ENCODE measurements at places on chromosomes 11 and 22.

DNA sequence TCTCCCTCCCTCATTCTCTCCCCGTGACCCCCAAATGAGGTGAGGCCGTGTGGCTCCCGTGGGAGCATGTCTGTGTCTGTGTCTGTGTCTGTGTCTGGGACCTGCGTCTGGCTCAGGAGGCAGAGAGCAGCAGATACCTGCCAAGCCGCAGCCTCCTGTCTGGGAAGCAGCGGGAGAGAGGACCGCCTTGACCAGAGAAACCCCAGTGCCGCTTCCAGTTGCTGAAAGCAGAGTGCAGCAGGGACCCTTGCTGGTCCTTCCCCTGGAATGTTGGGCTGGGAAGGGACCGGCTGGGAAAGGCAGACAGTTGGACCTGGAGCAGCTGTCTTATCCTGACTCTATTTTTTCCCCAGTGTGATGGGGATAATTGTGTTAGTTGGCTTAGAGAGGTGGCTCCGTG is 525 bp downstream of the CSDC2 start:
- DNase-seq: no peak

GRCh38 chr11:134662629-134663360 is 250.8 kb upstream of the B3GAT1 start:
- DNase-seq: no peak

- no peak for DNase-seq
Observed at GRCh38 chr11:17159441-17159840, 48.3 kb downstream of the PIK3C2A start.

DNA sequence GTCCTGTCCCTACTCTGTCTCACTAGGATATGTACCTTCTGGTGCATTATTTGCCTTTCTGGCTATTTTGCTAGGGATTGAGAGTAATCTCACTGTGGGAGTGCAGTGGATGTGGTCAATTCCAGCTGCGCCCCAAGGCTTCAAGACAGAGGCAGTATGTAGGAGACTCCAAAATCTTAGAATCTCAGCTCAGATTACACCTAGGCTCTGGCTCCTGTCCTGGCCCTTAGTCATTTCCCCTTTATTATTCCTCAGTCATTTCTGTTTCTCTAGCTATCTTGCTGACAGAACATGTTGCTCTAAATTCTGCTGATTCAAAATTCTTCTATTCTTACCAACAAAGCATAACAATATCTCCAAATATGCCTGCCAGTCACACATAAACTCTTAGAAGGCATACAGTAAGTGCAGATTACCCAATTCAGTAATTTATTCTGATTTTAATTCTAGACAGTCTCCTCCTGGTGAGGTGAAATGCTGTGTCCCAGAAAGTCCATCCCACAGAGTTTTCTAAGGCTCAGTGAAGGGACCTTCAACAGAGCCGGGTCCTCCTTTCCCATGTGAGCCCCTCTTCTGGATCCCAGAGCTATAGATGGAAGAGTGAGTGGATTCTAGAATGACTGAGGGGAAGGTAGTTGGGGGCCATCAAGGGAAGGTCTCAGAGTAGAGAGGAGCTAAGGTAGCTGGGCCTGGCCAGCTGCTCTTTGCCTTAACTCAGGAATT is 24.3 kb upstream of the GLYATL1 start:
- DNase-seq: no peak

DNA sequence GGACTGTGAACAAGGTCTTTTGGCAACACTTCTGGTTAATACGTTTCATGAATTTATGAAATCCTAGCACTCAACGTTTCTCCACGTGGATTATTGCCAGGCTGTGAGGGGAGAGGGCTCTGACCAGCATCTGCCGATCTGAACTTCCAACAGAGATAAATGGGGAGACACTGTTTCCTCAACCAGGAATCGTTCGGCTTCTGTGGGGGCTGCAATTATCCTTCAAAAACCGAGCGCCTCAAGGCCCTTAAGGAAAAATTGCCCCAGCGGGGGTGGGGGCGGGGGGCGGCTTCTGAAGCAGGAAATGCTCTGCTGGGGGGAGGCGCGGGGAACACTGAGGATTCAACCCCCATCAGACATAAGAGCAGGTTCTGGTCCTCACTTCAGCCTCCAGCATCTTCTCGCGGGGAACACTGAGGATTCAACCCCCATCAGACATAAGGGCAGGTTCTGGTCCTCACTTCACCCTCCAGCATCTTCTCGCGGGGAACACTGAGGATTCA is 155.6 kb downstream of the BRD1 start:
- DNase-seq: no peak
